Kidney capillary endothelial cell (primary cell): ENCODE measurements at places on chromosomes 2 and 18.

DNA sequence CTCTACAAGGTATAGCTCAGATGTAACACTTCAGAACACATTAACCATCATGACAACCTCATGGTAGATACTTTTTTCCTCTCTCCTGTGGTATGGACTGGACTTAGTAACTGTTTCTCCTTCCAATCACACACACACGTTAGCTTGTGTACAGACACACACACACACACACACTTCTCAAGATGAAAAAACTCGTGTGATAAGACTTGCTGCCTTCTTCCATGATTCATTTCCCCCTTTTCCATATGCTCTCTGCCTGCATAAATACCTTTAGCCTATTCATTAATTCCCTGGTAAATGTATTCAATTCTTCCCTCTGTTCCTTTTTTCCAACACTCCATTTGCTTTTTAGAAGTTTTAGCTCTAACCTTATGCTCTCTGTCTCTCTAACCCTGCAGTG lies 118.9 kb upstream of the TANK start:
- DNase-seq: no peak

DNA sequence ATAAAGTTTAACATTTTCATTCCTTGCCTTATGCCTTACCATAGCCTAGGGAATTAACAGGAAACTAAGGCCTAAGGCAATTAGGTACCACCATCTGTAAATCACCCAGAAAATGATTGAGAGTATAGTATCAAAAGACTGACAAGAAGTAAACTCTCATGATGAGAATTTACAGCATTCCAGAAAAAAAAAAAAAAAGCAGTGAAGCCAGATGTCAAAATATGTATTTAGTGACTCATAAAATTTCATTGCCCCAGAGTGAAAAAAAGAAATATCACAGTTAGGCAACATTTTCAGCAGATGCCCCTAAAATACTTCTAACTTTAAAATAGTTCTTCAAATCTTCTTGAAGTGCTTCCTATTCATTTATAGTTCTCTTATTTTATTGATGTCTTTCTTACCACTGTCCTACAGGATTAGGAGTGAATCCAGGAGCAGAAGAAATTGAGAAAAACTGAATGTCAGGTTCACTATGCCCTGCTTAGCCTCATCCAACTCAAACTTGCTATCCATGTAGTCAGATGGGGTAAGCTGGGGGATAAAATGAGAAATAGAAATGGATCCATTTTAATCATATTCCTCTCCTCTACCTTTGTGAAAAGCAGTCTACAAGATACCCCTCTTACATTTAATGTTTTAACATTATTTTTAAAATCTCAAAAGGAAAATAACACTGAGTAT lies 57.3 kb upstream of the TANK start:
- no peak for DNase-seq

DNA sequence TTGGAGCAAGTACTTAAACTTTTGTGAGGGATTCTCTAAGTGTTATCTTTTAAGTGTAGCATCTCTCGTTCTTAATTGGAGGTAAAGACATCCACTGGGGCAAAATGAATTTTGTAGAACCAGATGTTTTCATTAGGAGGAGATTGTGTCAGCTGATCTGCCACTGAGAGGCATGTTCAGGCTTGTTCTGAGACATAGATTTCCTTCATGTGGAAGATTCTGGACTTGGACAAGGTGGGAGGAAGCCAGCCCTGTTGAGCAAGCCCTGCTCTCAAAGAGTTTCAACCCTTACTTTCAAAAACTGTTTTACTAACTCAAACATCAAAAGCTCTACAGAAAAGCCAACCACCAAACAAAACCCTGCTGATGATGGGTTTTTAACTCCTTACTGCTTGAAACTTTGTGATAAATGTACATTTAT lies 6.5 kb downstream of the MAP4K4 start:
- no peak for DNase-seq

GRCh38 chr2:103462101-103462500 lies 700.3 kb downstream of the TMEM182 start:
- no peak for DNase-seq

GRCh38 chr2:28592481-28592880 lies 96.6 kb downstream of the PLB1 start:
- no peak for DNase-seq

DNA sequence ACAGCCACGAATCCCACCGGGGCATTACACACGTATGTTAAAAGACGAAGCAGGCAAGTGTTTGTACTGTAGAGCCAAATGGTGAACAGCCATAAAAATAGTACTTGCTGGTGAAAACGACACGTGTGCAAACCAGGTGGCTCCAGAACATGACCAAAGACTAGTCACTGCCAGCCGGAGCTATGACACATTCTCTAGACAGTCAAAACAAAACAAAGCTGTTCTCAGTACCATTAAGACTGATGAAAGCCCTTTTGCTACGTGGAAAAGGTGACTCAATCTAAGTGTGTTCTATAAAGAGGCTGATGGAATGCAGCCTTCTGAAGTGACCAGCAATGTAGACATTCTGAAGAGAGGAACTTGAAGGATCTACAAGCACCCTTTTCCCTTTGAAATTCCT lies 367.7 kb upstream of the NETO1 start:
- DNase-seq: peak; percentile 87

- no peak for DNase-seq
Observed at GRCh38 chr2:205721057-205721449, 38.8 kb downstream of the NRP2 start.

- DNase-seq: no peak
Observed at GRCh38 chr2:233468741-233469110, 97.9 kb downstream of the USP40 start.

GRCh38 chr2:71655498-71655897 lies 202.1 kb downstream of the DYSF start:
- DNase-seq: no peak

DNA sequence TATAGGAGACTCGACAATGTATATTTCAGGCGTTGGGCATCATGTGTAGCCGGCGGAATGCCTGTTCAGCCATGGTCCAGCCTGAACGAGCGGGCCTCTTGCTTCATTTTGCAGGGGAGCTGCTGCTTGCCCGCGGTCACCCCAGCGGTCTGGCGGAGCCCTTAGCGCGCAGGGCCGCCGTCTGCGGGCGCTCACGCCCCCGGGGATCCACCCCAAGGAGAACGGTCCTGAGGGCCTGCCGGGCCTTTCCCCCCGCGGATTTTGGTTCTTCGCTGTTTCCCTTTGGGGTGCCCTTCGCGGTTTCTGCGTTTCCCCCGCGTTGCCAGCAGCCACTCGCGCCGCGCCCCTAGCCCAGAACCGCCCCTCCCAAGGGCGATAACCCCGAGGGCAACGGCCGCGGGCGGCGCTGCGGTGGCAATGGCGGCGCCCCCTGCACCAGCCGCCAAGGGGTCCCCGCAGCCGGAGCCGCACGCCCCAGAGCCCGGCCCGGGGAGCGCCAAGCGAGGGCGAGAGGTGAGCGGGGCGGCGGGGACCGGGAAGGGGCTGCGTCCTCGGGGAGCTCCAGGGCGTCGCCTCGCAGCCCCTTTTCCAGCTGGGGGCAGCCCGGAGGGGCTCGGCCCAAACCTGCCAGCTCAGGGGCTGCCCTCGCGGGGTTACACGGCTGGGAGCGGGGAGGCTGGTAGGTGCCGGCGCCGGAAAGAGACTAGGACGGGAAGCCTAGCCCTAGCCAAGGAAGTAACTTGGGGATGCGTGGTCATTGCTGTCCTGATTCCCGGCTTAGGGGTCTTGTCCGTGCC lies at the start of gene MFSD2B:
TSS of gene MFSD2B (plus strand) at position 406 of the 797 bp plus-strand sequence. CDS start at position 418, 12 bp downstream.
- DNase-seq: no peak

GRCh38 chr2:54454548-54455130 lies 1.5 kb upstream of the SPTBN1 start:
- DNase-seq: no peak

GRCh38 chr2:214808981-214809750 lies at the start of gene BARD1:
Gene BARD1 (minus strand): TSS chr2:214809683. CDS start chr2:214809569, 114 bp downstream.
- DNase-seq: peak; percentile 35

DNA sequence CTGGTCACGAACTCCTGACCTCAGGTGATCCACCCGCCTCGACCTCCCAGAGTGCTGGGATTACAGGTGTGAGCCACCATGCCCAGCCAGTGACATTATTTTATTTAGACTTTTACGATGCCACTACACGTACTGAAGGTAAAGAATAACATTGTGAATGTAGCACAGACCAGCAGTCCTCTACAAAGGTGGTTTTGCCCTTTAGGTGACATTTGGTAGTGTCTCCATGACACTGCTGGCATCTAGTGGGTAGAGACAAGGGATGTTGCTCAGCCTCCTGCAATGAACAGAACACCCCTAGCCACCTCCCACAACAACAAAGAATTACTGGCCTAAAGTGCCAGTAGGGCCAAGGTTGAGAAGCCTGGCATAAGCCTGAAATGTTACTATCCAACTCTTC lies 69.5 kb downstream of the MYOM1 start:
- no peak for DNase-seq

DNA sequence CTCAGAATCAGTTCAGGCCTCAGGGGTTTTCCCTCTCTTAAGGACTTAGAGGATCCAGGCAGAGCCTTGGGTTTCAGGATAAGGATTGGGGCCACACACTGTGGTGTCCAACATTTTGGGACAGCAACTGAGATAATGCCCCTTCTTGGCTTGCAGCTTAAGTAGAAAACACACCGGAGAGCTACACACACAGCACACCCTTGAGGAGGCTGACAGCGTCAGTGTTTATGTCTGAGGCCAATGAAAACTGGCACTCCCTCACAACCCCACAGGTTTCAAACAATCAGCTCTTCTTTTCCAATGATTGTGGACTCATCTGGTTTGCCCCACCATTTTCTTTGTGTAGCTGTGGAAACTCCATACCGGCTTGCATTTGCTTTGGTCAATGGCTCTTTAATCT lies 257.7 kb downstream of the CDCA7 start:
- no peak for DNase-seq

GRCh38 chr2:10903861-10904210 lies 7.9 kb upstream of the KCNF1 start:
- DNase-seq: no peak

GRCh38 chr2:220034426-220035130 lies 407.1 kb downstream of the SLC4A3 start:
- no peak for DNase-seq

GRCh38 chr2:148596018-148596417 lies 48.5 kb upstream of the EPC2 start:
- no peak for DNase-seq

- DNase-seq: no peak
Observed at GRCh38 chr18:49247781-49248180, 212.7 kb downstream of the DYM start.
